ENCODE measurements at places on chromosomes 12 and 14.

GRCh38 chr12:116784238-116784612 is 46.1 kb downstream of the RNFT2 start:
- no peak for DNase-seq

- no peak for DNase-seq
Observed at GRCh38 chr12:116027551-116027821, 250.0 kb downstream of the MED13L start.

DNA sequence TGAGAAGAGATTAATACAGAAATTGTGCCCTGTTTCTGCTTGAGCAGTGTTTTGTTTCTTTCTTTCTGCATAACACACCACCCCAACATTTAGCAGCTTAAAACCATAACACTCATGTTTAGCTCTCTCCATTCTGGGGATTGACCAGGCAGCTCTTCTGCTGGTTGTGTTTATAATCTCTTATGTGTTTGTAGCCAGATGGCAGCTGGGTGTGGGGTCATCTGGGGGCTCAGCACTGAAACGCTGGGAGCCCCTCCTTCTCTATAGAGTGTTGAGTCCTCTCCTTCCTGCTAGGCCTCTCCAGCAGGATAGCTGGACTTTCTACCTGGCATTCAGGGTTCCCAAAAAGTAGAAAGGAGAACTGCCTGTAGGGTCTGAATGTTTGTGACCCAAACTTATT is 270.6 kb downstream of the TTC8 start:
- DNase-seq: no peak

- DNase-seq: no peak
Observed at GRCh38 chr14:43135877-43136411, 1371.1 kb downstream of the FSCB start.

- DNase-seq: no peak
Observed at GRCh38 chr14:71466946-71467345, 465.3 kb upstream of the RGS6 start.

GRCh38 chr12:98064501-98064900 is 450.9 kb upstream of the TMPO start:
- no peak for DNase-seq

DNA sequence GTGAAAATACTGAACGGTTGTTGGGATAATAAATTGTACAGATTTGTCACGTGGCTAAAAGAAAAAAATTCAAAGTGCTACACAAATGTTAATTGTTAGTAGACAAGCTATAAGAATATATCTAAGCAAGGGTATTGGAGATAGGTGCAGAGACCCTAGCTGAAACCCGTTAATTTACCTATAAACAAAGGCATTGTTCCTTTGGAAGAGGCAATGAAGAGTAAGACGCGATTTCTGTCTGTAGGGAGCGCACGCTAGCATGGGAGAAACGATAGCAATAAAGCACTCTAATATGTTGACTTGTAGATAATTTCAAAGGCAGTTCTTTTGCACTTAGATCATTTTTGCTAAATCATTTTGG is 565 bp downstream of the CCDC77 start:
- DNase-seq: peak; percentile 31

GRCh38 chr14:71204231-71204630 is 297.0 kb downstream of the PCNX1 start:
- no peak for DNase-seq

GRCh38 chr12:89768586-89769482 is 60.2 kb upstream of the ATP2B1 start:
- DNase-seq: peak; percentile 97

DNA sequence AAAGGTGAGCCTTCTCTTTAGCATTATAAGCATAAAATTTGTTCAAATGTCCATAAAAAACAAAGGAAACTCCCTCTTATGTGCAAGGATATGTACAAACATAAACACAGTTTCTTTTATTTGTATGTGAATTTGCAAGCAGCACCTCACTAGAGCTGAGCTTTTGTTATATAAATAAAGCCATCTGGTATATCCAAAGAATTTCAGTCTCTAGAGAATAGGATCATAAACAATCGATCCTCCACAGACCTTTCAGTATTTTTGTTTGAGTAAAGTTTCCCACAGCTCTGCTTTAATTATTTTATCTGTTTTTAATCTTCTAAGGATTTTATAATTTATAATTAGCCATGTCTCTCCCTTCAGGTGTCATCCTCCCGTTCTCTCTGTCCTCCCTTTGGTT is 89.2 kb downstream of the OTOGL start:
- no peak for DNase-seq

DNA sequence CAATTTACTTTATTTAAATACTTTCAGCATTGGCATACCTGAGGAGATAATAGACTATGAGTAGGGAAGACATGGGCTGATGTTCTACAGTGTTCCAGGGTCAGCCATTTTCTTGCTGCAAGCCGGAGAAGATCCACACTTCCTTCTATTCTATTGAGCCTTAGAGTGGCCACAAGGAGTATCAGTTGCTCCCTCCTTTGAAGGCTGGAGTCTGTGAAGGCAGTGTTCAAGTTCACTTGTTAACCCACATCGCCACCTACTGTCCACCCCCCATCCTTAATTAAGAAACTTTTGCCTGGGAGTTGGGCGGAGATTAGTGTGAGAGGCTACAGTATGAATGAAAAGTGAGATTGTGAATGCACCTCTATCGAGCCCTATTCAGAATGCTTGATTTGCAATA is 666.6 kb downstream of the NRXN3 start:
- DNase-seq: peak; percentile 21

- no peak for DNase-seq
Observed at GRCh38 chr14:62066304-62066703, 304.1 kb downstream of the SNAPC1 start.

DNA sequence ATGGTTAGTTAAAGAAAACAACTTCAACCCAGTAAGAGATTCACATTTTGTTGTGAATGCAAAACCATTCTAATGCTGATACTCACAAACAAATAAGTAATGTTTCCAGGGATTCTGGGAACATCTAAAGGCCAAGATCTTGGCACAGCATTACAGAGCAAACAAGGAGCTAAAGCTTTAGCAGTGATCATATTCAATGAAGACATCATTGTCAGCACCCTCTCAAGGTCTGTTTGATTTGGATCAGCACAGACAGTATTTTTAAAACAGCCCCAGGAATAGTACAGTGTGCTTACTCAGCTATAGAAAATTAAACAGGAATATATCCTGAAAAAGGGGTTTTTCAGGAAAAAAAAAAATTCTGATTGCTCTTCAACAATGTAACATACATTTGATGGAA is 71.4 kb downstream of the TMEM260 start:
- no peak for DNase-seq

DNA sequence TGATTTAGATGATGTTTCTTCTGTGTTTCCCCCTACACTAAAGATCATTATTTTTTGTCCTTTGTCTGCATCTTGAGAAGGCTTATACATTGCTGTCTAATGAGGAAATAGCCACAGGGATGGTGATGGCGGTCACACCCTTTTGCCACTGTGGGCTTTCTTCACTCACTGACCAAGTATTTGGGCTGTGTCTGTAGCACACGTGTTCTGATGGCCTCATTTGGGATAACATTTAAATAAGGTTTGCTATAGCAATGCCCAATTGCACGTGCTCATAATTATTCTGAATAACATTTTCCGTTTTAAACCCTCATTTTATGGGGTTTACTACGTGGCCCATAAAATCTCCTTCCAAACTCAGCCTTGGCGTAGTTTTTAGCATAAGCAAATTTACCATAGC is 230.3 kb upstream of the PRICKLE1 start:
- no peak for DNase-seq

DNA sequence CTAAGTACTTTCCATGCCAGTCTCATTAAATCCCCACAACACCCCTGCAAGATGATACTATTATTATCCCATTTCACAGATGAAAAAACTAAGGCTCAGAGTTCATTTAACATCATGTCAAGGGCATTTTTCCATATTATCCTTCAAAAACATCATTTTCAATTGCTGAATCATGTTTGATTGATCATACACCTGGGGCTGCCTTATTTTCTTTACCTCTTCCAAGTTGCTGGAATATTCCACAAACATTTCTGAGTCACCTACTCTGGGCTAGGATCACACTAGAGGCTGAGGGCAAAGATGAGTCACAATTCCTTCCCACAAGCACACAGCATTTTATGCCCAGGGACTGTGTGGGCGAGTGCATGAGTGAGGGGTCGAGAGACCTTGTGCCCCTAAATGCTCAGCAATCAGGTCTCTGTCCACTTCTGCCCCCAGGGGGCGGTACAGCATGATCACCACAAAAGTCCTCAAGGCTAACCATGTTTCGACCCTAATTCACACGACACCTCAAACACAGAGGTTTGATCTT is 14.1 kb upstream of the TMEM119 start:
- DNase-seq: peak; percentile 82

GRCh38 chr14:50362764-50363713 is 33.6 kb downstream of the CDKL1 start:
- DNase-seq: peak; percentile 50

GRCh38 chr12:56124133-56124532 is 3.9 kb upstream of the ESYT1 start:
- DNase-seq: peak; percentile 9

DNA sequence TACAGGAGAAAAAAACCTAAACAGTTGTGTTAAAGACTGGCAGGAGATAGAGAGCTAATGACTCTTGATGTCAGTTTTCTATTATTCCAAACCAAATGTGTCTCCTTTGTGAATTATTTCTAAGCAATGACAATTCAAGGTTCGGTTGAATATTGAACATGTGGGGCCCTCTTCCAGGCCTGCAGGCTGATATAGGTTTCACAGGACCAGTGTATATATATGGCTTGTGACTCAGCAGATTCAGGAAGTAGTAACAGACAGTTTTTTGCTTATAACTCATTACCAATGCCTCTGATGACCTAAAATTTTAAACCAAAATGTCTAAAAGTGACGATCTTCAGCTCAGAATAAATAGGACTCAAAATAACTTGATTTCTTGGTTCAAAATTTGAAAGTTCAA is 33.7 kb upstream of the NPAS3 start:
- no peak for DNase-seq

GRCh38 chr12:108640802-108641445 is 7.2 kb upstream of the SELPLG start:
- no peak for DNase-seq

DNA sequence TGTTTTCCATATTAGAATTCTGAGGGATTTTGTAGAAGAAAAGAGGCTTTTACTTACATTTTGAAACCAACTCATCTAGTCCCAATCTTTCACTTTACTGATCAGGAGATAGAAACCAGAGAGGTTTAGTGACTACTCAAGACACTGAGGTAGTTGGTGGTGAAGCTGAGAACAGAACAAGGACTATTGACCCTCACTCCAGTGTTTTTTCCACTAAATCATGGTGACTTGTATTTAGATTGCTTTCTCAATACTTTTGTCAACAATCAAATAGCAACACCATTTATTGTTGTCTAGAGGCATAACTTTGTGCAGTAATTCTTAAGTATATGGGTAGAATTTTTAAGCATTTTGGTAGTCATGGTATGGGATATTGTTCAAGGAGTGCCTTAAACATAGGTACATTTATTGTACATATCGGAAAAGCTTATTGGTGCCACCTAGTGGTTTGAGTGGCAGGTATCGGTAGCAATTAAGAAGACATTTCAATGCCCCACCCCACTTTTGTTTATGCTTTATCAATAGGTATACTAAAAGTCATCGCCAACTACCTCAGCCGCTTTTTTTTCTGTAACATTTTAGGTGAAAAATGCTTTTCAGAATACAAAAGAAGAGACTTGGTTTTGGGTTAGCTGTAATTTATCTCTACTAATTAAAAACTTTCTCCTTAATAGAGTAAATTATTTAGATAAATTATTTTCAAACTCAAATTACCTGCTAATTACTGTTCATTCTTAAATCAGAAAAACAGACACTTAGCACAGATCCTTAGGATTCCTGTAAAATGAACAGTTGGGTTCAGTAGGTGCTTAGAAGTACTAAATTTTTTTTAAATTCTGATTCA is 47.3 kb upstream of the PAWR start:
- DNase-seq: peak; percentile 62
